ENCODE measurements at places on chromosomes 12 and 14. TPM values are rescaled to one million over a fixed set of nuclear protein-coding genes. Genes with fewer than 3 reads are reported as not detected.

The IL26 gene
- not detected for total RNA-seq

The KRT71 gene
- not detected for total RNA-seq

The KRT1 gene
- total RNA-seq, result not detected

The IFNG-AS1 gene
- not detected for total RNA-seq

The PPM1H gene
- 7.2 TPM for total RNA-seq

GRCh38 chr12:31773867-31774266 lies 45.0 kb upstream of the AMN1 start:
- no peak for DNase-seq

- DNase-seq, result no peak
Measured at GRCh38 chr12:64737539-64737938, 21.7 kb downstream of the GNS start.

DNA sequence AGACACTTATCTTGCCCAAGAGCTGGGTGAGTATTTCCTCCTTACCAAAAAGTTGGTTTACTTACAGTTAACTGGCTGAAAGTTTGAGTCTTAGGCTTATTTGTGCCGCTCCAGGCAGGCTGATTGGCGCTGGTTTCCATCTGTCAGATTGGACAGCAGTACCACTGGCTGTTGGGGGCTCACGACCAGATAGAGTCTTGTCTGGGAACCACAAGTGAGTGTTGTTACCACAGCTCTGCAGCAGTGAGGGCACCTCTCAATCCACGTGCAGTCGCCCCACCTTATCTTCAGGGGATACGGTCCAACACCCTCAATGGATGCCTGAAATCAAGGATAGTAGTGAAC lies 58.9 kb downstream of the DDX51 start:
- DNase-seq, result no peak

DNA sequence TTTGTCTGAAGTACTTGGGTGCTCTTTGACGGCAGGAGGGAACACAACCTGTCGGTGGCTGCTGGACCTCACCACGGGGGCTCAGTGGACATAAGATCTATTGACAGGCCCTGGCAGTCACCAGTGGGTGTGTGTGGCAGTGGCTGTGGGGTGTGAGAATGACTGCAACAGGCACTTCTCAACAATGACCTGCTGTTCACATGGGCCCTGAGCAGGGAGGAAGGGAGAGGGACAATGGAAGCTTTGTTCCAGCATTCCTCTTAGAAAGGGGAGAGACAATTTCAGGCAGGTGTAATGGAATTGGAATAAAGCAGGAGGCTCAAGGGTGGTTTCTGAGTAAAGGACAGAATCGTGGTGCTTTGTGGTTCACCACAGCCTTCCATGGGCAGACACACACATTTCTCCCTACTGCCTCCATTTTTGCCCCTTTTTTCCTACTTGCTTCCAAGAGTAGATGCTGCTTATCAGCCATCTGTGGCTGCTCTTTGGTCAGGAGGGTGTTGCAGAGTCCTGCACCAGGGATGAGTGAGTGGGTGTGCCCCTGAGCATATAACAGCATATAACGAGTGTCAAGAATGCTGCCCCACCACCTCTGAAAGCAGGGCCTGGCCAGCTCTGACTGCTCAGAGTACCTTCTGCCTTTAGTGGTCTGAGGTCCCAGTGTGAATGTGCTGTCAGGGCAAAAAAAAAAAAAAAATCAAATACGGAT lies 267.7 kb downstream of the RASSF9 start:
- DNase-seq, result no peak

GRCh38 chr12:123763093-123763492 lies 992 bp downstream of the DNAH10 start:
- no peak for DNase-seq

GRCh38 chr12:108151533-108152169 lies 22.6 kb downstream of the WSCD2 start:
- no peak for DNase-seq

- DNase-seq, result no peak
Measured at GRCh38 chr14:71487941-71488340, 444.3 kb upstream of the RGS6 start.

GRCh38 chr14:95828649-95829265 lies 47.9 kb upstream of the TUNAR start:
- no peak for DNase-seq

DNA sequence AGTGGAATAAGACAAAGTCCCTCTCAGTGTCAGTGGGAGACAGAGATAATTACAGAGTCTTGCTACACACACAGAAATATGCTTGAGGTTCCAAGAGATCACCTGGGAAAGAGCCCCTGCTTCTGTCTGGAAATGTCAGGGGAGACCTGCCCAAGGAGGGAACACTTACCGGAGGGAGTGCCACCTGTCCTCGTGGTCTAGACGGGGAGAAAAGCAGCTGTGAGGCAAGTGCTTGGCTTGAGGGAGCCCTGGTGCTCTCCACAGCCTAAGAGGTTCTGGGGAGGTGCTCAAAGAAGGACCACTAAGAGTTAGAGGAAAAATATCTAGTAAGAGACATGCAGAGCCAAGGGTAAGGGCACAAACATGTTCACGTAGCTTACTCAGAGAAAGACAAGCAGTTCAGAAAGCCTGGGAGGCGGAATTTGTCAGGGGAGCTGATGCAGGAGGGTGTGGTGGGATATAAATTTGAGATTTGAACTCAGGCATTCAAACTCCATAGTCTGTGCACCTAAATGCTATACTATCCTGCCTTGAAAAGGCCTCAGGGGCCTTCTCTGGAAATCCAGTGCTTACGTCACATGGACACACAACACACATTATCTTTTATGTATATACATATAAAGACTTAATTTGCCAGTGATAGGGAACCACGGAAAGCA lies 38.2 kb upstream of the GNPNAT1 start:
- no peak for DNase-seq

- DNase-seq, result no peak
Measured at GRCh38 chr12:3313675-3314663, 177.0 kb upstream of the PRMT8 start.

DNA sequence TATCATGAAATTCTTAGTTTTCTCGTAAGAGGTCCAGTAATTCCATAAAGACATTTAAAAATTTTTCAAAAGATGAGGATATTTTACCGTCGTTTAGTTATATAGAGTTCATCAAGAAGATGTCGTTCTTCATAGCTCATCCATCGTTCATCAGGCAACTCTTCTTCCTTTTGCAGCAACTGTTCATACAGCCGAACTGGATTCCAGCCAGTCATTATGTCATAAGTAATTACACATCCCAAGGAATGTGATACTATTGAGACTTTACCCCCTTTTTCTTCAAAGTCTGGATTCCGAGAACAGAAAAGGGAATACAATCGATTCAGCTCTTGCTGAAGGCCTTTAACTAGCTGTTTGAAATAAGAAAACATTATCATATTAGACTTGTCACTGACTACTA lies 90.3 kb downstream of the DDHD1 start:
- DNase-seq, result no peak

DNA sequence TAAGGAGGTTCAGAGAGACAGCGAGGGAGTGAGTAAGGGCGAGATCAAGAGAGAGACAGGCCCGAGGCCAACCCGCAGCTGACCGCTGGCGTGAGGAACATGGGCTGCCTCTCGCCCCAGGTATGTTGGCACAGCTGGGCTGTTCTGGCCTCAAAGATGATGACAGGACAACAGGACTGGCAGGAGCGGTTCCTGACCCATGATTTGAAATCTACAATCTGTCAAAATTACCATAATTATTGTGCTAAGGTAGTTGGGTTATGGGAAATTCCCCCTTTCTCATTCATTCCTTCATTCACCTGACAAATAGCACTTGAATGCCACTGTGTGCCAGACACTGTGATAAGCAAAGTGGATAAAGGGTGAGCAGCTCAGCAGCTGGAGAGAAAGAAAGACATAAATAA lies 5.1 kb upstream of the ENDOU start:
- DNase-seq, result no peak

- DNase-seq, result no peak
Measured at GRCh38 chr12:131827961-131828534, at the start of gene MMP17. Gene MMP17 (plus strand): TSS chr12:131828393. CDS start chr12:131828495, 102 bp downstream.

DNA sequence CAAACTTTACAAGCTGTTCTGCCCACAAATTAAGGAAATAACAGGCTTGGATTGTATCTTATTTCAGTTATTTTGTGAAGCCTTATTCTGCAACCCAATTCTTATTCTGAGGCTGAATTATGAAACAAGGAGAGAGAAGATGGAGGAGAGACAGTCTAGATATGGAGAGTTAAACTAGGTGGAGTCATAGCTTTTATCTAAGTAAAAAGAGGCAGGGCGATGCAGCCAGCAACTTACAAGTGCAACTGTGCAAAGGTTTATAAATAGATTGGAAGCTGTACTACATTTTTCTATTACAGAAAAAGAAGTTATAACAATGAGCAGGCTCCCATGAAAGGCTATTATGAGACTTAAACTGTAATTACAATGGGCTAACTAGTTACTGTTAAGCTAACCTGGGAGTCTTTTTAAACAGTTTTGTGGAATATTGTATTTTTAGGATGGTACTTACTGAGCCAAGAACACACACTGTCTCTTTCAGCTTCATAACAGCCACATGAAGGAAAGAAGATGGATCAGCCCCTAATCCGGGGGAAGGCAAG lies 22.4 kb downstream of the NID2 start:
- DNase-seq, result no peak

GRCh38 chr12:79737875-79738718 lies 47.3 kb upstream of the PAWR start:
- DNase-seq, result peak; percentile 45

- DNase-seq, result no peak
Measured at GRCh38 chr12:46209914-46210872, 58.6 kb downstream of the SLC38A1 start.

GRCh38 chr12:70400124-70400523 lies 34.0 kb downstream of the KCNMB4 start:
- DNase-seq, result no peak

DNA sequence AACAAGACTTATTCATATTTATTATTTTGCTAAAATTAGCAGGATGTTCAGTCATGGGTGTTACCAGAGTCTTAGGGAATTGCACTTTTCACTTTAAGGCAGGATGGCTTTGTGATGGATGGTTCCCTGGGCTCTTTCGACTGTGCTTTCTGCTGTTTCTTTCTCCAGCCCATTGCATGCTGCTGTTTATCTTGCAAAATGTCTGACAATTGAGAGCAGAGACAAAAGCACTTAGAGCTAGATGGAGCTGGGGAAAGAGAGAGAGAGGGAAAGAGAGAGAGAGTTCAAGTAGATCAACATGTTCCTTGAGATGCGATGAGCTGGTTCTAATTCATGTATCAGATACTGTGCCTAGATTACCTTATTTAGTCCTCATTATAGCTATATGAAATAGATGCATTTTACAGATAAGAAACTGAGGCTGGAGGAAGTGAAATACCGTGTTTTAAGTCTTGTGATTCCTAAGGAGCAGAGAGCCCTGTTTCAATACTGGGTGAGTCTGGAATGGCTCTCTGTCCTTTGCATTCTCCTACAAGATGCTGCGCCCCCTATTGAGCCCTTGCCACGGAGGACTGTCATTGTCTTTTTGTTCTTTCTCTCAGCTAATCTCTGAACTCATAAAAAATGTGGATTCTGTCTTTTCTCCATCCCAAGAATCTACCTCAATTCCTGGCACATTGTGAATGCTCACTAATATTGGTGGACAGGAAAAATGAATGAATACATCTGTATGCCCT lies 227.9 kb downstream of the ALG10B start:
- DNase-seq, result no peak

- no peak for DNase-seq
Measured at GRCh38 chr14:50008974-50009373, 107.4 kb downstream of the VCPKMT start.

GRCh38 chr12:71791473-71792150 lies 36.9 kb downstream of the RAB21 start:
- no peak for DNase-seq

DNA sequence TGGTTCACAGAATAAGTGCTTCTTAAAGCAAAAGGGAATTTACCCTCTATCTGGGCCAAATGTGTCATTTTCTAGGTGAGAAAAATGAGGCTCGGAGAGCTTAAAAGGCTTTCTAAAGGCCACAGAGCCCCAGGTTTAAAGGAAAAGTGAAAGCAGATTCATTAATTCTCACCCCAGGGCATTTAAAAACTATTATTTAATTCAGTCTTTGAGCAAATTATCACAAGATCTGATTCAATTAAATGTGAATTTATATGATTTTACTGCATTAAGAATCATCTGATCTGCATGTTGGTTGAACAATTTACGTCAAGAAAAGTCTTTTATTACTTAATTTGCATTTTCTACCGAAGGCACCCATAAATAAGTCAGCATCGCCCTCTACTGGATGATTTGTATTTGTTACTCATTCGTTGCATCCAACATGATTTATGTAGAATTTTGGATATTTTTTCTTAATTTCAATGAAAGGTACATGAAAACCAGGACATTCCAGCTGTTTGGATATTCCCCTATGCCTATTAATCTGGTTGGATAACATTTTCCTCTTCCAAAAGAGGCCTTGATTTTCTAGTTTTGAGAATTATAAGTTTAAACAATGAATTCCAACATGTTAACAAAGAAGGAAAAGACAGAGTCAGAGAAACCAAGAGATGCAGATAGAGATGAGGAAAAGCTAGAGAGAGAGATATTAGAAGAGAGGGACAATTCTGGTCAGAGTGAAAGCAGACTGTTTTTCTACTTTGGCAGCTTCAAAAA lies 19.1 kb upstream of the DHRS7 start:
- DNase-seq, result no peak

- no peak for DNase-seq
Measured at GRCh38 chr12:118206107-118206412, 70.1 kb downstream of the PEBP1 start.

- DNase-seq, result no peak
Measured at GRCh38 chr12:76614364-76614763, 54.8 kb upstream of the OSBPL8 start.

GRCh38 chr14:76500480-76500879 lies 124.5 kb downstream of the ESRRB start:
- no peak for DNase-seq

DNA sequence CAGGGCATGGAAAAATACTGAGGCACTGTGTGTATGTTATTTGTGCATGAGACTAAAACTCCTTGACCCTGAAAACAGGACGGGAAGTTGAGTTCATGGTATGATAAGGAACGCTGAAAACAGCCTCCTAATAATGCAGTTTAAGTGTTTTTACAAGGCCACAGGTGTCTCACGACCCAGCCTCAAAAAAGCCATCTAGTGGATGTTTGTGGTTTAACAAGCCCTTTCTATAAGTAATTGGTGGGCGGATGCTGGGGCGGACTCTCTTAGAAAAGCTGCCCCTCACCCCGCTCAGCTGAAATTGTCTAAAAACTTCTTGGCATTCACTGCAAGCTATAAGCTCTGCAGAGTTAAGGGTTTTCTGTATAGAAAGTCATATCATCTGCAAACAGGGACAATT lies 184.5 kb downstream of the NUBPL start:
- no peak for DNase-seq

DNA sequence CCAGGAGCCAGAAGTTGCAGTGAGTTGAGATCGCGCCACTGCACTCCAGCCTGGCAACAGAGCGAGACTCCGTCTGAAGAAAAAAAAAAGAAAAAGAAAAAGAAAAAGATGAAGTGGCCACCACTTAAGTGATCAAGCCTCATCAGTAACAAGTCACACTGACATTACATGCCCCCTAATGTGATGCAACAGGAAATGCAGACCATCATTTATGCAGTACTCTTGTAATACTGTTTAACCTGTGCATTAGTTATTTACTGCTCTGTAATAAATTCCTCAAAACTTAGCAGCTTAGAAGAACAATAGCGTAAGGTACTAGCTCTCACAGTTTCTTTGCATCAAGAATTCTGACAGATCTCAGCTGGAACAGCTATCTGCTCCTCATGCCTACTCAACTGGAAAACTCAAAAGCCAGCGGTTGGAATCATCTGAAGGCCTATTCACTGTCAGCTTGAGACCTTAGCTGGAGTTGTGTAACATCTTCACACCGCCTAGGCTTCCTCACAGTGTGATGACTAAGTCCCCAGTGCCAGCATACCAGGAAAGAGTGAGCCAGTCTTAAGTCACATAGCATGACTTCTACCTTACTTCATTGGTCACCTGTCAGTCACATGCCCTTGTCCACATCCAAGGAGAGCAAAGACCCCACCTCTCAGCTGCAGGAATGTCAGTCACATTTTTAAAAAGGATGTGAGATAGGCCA lies 31.5 kb downstream of the EPS8 start:
- no peak for DNase-seq

Data from glomerular endothelial cell (primary cell).